Left colon (tissue), 2 donors: ENCODE measurements at places on chromosomes 1 and 21. TPM values are rescaled to one million over a fixed set of nuclear protein-coding genes. Genes with fewer than 3 reads are reported as not detected.

DNA sequence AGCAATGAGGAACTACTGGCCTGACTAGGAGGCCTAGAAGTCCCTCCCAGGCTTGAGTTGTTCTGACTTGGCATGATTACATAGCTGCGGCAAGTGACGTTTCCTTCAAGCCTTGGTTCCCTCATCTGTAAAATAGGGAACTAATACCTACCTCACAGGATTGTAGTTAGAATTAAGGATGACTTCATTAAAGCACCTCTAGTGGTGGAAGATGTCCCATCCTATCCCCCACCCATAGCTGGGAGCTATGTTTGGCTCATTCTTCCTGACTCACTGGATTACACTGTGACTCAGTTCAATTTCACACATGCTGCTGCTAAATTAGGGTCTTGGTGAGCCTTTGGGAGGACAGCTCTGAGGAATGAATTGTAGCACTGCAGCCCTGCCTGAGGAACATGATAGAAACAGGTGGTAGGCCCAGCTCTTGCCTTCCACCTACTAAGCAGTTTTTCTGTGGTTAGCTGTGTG lies 6.0 kb upstream of the SHISA4 start:
- no peak for DNase-seq

- DNase-seq: no peak
Measured at GRCh38 chr1:204894606-204895005, 23.9 kb downstream of the NFASC start.

- DNase-seq: no peak
Measured at GRCh38 chr1:71695821-71696220, 586.5 kb downstream of the NEGR1 start.

The HCRTR1 gene
- 0.14 TPM for total RNA-seq

The DISC1 gene
- 12.8 TPM for total RNA-seq

The TDRD5 gene
- total RNA-seq: 0.92 TPM

The CAMTA1 gene
- total RNA-seq: 76.6 TPM
